Lower lobe of right lung (tissue), 2 donors: ENCODE measurements at places on chromosomes 2 and 18. TPM values are rescaled to one million over a fixed set of nuclear protein-coding genes. Genes with fewer than 3 reads are reported as not detected.

DNA sequence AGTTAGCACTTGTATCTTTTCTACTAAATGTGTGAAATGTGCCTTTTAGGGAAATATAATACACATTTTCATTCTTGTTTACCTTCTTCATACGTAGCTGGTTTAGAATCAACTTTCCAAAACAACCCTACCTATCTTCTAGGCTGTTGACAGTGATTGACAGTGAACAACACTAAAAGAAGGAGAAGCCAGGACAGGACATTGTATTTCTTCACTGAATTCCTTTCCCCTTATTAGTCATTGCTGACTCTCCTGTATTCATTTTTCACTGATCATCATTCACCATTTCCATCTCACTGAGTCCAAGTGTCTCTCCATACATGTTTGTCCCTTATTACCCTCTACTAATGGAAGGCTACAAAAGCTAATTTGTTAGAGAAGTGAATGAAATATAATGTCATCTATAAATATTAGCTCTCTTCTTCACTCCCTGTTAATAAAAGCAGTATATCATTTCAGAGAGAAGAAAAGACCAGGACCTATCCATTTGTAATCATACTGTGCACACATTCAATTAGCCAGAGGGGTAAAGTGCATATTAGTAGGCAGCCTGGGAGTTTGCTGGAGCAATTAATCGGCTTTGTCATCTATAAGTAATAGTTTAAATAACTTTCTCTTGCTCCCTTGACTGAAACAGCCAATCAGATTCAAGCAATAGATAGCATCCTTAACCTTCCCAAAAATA lies 192.5 kb upstream of the FOSL2 start:
- H3K27me3 ChIP-seq: no peaks in the 10 kb centered on the region
- DNase-seq: no peak
- no peak overlapping the region for H3K27ac ChIP-seq
- no peak overlapping the region for H3K4me3 ChIP-seq
- no peaks in the 10 kb centered on the region for H3K36me3 ChIP-seq

The GAD1 gene
- not detected for total RNA-seq

GRCh38 chr2:241478166-241478565 lies 30.2 kb downstream of the STK25 start:
- H3K4me3 ChIP-seq: no peak overlapping the region
- no peak overlapping the region for H3K27ac ChIP-seq
- H3K36me3 ChIP-seq: peaks cover 36% of the 10 kb centered on the region
- H3K27me3 ChIP-seq: no peaks in the 10 kb centered on the region
- H3K4me1 ChIP-seq: no peaks in the 10 kb centered on the region

GRCh38 chr18:79805926-79806487 lies 8.3 kb downstream of the KCNG2 start:
- no peak overlapping the region for H3K4me3 ChIP-seq
- no peaks in the 10 kb centered on the region for H3K36me3 ChIP-seq
- no peaks in the 10 kb centered on the region for H3K4me1 ChIP-seq
- peaks cover 1% of the 10 kb centered on the region for H3K27me3 ChIP-seq

The CCDC102B gene
- total RNA-seq: 29.4 TPM

The LYPD6B gene
- 2.0 TPM for total RNA-seq

DNA sequence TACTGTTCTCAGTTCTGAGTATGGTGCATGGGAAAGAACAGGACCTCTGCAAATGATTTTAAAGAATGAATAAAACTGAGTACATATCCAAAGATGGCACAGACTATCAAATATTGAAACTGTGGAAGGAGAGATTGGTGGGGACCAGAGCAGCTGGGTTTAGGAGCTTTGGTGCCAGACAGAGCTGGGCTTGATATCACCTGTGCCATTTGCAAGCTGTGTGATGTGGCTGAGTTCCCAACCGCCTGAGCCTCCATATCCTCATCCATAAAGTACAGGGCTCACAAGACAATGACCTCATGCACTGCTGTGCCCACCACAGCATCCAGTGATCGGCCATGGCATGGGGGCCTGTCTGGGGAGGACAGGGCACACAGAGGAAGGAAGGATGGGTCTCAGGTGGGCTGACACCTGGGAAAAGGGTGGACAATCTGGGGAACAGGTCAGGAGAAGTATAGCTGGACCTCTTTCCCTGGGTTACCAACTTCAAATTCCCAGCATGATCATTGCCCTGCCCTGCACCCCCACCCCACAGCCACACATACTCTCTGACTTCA lies 83.9 kb upstream of the RAB6C start:
- no peak overlapping the region for H3K4me3 ChIP-seq
- no peaks in the 10 kb centered on the region for H3K4me1 ChIP-seq
- no peak for DNase-seq

- no peak for DNase-seq
- no peaks in the 10 kb centered on the region for H3K27me3 ChIP-seq
- H3K27ac ChIP-seq: no peak overlapping the region
- H3K36me3 ChIP-seq: no peaks in the 10 kb centered on the region
- H3K4me1 ChIP-seq: no peaks in the 10 kb centered on the region
Observed at GRCh38 chr2:161005170-161005569, 155.1 kb upstream of the TANK start.

DNA sequence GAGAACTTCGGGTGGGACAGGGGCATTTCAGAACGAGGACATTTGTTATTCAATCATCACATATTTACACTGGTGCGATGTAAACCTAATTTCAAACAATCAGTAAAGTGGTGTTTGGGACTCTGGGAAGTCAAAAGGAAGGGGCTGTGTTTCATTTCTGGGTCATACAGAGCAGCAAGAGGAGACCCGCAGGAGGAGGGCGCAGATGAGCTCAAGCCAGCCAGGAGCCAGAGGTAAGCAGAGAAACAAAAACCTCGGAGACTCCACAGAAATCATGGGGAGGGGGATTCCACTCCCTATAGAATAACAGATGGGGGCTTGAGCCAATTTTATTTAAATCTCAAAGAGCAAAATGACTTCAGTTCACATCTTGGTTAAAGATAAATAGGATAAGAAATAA lies 55.4 kb downstream of the NEB start:
- no peak for DNase-seq
- H3K27ac ChIP-seq: no peak overlapping the region
- no peaks in the 10 kb centered on the region for H3K36me3 ChIP-seq

The CTDSP1 gene
- total RNA-seq: 168 TPM

DNA sequence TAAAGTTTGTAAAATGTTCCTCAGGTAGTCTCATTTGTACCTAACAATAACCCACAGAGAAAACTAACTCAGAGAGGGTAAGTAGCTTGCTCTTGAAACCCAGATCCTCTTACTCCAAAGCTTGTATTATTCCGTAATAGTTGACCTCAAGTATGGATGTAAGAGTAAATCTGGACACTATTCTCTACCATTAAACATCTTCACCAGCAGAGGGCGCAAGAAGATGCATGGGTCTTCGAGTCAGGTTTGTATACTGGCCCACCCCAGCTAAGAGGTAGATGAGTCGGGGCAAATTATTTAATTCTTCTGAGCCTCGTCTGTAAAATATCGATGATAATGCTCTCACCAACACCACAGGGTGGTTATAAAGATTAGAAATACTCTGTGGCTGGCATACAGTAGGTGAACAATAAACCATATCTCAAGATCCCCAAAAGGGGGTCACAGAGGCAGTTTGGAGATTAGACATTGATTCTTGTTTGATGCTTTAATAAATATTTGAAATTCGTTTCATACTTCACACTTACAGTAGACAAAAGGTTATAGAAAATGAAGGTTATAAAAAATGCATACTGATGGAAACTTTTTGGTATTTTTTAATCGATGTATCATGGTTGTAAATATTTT lies 3.5 kb upstream of the CABLES1 start:
- no peak overlapping the region for H3K27ac ChIP-seq
- peaks cover 7% of the 10 kb centered on the region for H3K27me3 ChIP-seq
- no peak for DNase-seq
- no peaks in the 10 kb centered on the region for H3K36me3 ChIP-seq
- no peak overlapping the region for H3K4me3 ChIP-seq
- peaks cover 35% of the 10 kb centered on the region for H3K4me1 ChIP-seq

- H3K27me3 ChIP-seq: no peaks in the 10 kb centered on the region
- H3K4me1 ChIP-seq: peaks cover 90% of the 10 kb centered on the region
- peak within 1 kb of the TSS; percentile 77 for H3K4me3 ChIP-seq
Observed at GRCh38 chr2:119431155-119431975, at the start of gene TMEM37. Gene TMEM37, plus strand, starts transcription at chr2:119431854. Its CDS starts 50 bp downstream, at chr2:119431904.

DNA sequence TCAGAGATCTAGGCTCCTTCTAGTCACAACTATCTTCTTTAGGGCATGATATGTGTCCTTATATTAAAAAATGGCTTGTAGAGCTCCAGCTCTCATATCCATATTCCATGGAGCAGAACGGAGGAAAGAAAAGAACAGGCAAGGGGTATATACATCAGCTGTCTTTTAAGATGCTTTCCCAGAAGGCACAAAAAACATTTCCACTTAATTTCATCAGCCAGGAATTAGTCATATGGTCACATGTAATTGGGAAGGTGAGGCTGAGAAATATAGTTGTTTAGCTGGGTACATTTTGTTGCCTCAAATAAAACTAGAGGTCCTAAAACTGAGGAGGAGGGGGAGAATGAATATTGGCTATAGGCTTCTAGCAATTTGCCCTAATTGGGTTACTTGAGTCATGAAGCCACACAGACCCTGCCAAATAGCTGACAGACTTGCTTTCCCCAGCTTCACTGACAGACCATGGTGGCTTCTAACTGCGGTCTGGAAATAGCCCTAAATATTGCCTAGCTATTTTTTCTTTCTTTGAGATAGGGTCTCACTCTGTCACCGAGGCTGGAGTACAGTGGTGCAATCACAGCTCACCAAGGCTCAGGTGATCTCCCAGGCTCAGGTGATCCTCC lies 20.0 kb downstream of the MAIP1 start:
- H3K27me3 ChIP-seq: no peaks in the 10 kb centered on the region
- H3K4me3 ChIP-seq: no peak overlapping the region
- DNase-seq: no peak
- no peak overlapping the region for H3K27ac ChIP-seq
- H3K36me3 ChIP-seq: no peaks in the 10 kb centered on the region
- peaks cover 6% of the 10 kb centered on the region for H3K4me1 ChIP-seq

The FRZB gene
- 2.9 TPM for total RNA-seq

DNA sequence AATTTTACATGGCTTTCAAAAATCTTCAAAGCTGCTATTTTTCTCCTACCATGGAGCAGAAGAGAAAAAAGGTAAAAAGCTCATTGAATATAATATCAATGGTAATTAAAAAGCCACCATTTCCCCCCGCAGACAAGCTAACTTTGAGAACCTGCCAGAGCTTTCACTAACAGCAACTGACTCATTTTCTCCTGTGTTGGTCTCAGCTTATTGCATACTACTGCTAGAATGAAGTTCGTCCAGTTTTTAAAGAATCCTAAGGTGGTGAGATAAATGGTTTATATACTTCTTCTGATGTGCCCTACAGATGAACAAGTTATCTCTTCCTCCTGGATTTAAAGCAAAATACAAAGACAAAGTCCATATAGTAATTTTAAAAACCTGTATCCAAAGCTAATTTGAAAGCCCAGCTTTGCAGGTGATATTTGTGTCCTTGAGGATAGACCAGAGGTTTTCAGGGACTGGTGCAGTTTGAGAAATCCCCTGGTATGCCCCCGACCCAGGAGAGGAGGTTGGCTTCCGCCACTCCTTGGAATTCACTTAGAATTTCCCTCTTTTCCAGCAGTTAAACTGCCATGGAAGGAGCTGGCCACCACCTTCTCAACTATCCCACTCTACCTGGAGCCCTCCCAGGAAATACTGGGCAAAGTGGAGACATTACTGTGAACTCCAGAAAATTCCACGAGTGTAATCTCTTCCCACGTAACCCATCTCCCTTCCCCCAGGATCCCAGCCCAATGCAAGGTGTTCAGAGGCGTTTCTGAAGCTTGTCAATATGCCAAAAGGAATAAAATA lies 17.5 kb downstream of the YPEL5 start:
- DNase-seq: no peak
- no peak overlapping the region for H3K27ac ChIP-seq
- no peaks in the 10 kb centered on the region for H3K4me1 ChIP-seq

The MDH1 gene
- 123 TPM for total RNA-seq

GRCh38 chr2:169136885-169137534 lies 67.6 kb downstream of the DHRS9 start:
- H3K27ac ChIP-seq: no peak overlapping the region
- H3K4me3 ChIP-seq: no peak overlapping the region
- H3K36me3 ChIP-seq: no peaks in the 10 kb centered on the region
- H3K4me1 ChIP-seq: no peaks in the 10 kb centered on the region
- H3K27me3 ChIP-seq: no peaks in the 10 kb centered on the region
- no peak for DNase-seq

The CDH2 gene
- total RNA-seq: 0.68 TPM

GRCh38 chr18:34809451-34810072 lies 99.5 kb downstream of the DTNA start:
- H3K4me1 ChIP-seq: no peaks in the 10 kb centered on the region
- peak overlapping the region; percentile 5 for H3K27ac ChIP-seq
- H3K36me3 ChIP-seq: no peaks in the 10 kb centered on the region
- no peak for DNase-seq
- H3K4me3 ChIP-seq: no peak overlapping the region

The NT5C1B gene
- not detected for total RNA-seq

DNA sequence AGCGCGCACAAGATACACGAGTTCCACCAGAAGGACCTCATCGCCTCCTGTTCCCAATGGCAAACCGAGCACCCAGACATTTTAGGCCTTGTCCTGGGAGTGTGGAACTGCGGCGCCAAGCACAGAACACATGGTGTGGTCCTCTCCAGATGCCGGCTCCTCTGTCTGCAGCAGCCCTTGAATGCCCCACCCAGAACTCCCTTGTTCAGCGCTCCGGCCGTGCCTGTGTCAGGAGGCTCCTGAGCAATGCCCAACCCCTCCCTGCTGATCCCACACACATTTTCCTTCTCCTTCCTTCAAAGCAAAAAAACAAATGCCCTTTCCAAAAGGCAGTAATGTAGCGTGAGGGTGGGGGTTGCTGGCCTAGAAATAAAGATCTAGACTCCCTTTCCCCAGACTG lies 89.8 kb downstream of the GFPT1 start:
- H3K4me3 ChIP-seq: no peak overlapping the region
- H3K27ac ChIP-seq: no peak overlapping the region
- DNase-seq: no peak
- H3K36me3 ChIP-seq: no peaks in the 10 kb centered on the region
- peaks cover 4% of the 10 kb centered on the region for H3K4me1 ChIP-seq

- peaks cover 14% of the 10 kb centered on the region for H3K4me1 ChIP-seq
- H3K4me3 ChIP-seq: no peak overlapping the region
- DNase-seq: no peak
- no peaks in the 10 kb centered on the region for H3K27me3 ChIP-seq
Observed at GRCh38 chr2:237297421-237298150, 116.4 kb downstream of the COL6A3 start.

DNA sequence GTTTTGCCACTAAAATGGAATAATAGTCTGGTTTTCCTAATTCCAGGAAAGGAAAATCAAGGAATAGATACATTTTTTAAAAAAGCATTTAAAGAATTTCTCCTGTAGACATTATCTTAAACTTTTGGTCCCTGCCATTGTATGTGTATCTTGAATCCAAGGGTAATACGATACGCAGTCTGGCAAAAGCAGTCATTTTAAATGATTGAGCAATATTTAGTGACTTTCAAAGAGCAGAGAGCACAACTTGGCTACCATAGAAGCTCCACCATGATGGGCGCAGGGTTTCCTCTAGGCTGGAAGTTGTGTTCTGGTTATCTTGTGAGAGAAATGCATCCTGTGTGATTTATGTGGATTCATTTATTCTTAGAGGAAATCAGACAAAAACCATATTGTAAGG lies 92.9 kb downstream of the NEDD4L start:
- no peaks in the 10 kb centered on the region for H3K36me3 ChIP-seq
- H3K27me3 ChIP-seq: no peaks in the 10 kb centered on the region
- H3K4me1 ChIP-seq: peaks cover 9% of the 10 kb centered on the region
- no peak for DNase-seq
- H3K27ac ChIP-seq: no peak overlapping the region

GRCh38 chr2:237483018-237483731 lies 3.9 kb upstream of the MLPH start:
- H3K4me3 ChIP-seq: no peak overlapping the region
- peak overlapping the region; percentile 85 for H3K27ac ChIP-seq
- peaks cover 26% of the 10 kb centered on the region for H3K27me3 ChIP-seq
- H3K4me1 ChIP-seq: peaks cover 36% of the 10 kb centered on the region
- peak; percentile 73 for DNase-seq
